GM18507 (cell line): ENCODE measurements at places on chromosomes 3 and 15.

DNA sequence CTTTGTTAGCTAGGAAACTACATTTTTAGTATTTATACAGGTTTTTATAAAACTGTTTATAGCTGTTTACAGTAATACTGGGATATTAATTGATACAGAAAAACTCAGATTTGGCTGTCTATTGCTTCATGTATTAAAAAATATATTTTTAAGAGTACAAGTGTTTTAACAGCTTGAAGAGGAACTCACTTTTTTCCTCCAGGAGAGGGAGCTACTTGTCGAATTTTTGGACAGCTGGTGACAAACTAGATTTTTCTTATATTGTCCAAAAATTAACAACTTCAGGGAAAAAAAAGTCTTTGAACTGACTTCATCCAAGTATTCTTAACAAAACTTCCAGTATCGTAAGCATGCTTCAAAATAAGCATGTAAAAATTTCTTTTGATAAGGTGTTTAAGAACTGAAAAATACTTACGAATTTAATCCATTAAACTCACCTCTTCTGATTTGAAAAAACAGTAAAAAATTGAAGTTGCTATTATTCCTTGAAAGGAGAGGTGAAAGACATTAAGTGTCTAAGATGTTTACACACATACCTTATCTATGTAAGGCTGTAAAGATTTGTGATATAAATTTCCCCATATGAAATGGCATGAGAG lies 4.0 kb downstream of the DIPK2A start:
- DNase-seq, result no peak

GRCh38 chr3:123193448-123194101 lies 8.2 kb upstream of the SEC22A start:
- no peak for DNase-seq

DNA sequence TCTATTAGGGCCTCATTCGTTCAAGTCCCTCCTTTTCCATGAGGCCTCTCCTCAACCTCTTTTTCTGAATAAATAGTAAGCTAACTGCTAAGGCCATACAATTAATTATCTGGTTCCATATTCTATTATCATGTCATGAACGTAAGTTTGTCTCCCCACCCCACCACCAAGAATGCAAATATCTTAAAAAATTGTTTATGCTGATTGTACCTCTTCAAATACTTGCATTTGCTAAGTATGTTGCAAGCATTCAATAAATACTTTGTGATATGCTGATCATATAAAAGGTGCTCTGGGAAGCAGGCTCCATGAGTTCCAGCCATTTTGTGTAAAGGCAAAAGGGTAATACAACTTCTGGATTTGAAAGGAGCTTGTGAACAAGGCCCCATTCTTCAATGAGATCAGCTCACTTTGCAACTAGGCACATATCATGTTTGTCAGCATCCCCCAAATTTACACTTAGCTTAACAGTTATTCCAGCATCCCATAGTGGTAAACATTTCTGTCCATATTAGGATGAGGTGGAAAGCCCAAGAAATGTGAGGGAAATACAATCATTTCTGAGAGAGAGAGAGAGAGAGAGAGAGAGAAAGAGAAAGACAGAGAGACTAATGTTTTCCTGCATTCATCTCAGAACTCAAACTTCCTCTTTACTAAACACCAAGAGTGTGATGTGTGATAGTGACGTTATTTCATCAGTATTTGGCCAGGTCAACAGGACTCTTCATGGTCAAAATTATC lies 33.2 kb downstream of the SLC12A8 start:
- no peak for DNase-seq

- DNase-seq, result no peak
Observed at GRCh38 chr15:53586799-53587198, 172.7 kb downstream of the WDR72 start.

- DNase-seq, result no peak
Observed at GRCh38 chr3:167032267-167032876, 347.7 kb downstream of the ZBBX start.

GRCh38 chr3:157491136-157491535 lies 12.1 kb downstream of the VEPH1 start:
- DNase-seq, result no peak

DNA sequence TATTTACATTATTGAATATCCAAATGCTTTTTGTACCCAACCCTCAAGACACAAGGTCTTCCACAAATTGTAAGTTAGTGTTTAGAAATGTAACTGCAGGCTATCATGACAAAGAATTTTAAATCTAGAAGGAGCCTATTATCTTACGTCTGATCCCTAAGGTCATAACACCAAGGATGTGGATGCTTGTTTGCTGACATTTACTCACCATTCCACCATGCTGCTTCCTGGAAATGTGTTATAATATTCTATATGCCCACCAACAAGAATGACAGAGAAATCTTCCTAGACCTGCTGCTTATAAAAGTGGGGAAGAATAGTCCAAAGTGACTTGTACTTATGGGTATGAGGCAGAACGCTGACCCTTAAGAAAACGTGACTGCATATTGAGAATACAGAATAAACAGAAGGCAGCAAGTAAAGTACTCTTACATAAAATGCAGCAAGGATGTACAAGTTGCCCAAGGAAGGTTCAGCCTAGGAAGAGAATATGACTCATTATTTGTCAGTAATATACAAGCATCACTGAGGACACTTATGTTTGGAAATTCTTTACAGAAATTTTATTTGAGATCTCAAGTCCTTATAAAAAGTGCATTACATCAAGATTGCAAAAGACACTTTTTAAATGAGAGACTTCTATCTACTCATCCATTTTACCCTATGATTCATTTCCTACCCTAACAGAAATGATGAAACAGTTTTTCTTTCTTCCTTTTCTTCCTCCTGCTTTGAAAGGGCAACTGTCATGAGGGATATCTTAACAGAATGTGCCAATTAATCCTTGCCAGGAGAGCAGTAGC lies 59.6 kb downstream of the ESYT3 start:
- DNase-seq, result no peak
